ENCODE measurements at places on chromosomes 12 and 14.

DNA sequence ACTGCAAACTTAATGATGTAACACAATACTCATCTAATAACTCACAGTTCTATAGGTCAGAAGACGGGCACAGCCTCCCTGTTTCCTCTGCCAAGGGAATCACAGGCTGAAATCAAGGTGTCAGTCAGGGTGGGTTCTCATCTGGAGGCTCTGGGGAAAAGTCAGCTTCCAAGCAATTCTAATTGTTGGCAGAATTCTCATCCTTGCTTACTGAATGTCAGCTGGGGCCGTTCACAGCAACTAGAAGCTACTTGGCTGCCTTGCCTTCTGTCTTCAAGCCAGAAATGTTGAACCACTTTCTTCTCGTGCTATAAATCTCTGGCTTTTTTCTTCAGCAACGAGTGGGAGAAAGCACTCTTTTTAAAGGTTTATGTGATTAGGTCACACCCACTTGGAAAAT, 80.1 kb upstream of the PDZRN4 start:
- peak; percentile 35 for DNase-seq

DNA sequence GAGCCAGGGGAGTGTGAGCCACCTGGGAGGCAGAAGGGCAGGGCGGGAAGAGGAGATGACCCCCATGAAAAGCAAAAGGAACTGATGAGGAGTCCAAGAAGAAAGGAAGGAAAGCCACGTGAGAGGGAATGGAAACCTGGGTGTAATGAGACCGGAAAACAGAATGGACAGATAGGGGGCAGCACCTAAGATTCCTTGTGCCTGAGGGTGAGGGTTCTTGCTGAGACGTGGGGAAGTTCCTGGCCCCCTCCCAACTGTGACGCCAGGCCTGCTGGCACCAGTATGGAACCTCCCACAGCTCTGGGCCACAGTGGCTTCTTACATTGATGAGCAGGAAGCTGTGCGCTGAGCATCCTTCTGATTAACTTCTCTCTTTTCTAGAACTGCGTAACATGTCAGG, 30.8 kb downstream of the TTC7B start:
- no peak for DNase-seq

- no peak for DNase-seq
Observed at GRCh38 chr14:83300476-83301064, 1766.9 kb upstream of the SEL1L start.

- no peak for DNase-seq
Observed at GRCh38 chr12:132444957-132445883, 44.7 kb upstream of the FBRSL1 start.

- no peak for DNase-seq
Observed at GRCh38 chr12:27730097-27730588, 19.5 kb downstream of the MRPS35 start.

DNA sequence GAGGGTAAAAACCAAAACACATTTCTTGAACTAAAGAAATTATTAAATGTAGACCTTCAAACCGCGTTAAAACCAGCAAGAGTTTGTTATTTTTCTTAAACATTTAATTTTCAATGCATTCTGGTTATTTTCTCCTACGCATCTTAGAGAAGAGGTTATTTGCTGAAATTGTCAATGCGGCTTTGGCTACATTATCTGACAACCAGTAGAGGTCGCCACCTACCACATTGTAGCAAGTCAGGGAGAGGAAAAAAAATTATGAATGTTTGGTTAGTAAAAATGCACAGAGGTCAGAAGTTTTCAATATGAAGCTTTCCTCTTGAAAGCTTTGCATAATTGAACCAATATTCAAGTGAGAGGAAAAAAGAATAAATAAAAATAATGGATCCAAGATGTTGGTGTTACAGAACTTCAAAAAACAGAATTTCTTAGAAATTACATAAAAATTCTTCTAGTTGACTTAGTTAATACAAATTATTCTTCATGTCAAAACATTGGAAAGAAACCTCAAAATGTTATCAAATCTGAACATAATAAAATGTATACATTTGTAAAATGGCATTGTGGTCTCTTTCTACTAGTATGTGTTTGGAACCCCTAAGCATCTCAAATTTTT, 159.4 kb upstream of the TMTC2 start:
- DNase-seq = no peak
